Activated gamma-delta T cell treated with anti-CD3 and anti-CD28 coated beads, Interleukin-2, amount 50 U/mL, for 16 hours (primary cell): ENCODE measurements at places on chromosomes 7 and 10.

DNA sequence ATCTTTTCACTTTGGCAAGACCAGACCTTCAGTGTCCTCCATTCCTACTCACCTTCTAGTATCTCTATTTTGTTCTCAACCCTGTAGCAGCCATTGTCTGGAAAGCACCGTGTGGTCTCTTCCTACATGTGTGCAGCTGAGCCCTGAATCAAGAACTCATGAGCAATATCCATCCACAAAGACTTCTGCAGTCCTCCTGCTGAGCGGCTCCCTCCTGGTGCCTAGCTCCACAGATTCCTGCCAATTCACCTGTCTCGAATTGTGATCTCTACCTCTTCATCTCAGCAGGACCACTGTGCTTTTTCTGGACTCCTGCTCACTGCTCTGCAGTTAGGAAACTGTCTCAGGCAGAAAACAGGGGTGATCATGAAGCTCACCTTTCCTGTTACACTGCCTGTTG lies 118.8 kb downstream of the RELN start:
- no peak for DNase-seq

DNA sequence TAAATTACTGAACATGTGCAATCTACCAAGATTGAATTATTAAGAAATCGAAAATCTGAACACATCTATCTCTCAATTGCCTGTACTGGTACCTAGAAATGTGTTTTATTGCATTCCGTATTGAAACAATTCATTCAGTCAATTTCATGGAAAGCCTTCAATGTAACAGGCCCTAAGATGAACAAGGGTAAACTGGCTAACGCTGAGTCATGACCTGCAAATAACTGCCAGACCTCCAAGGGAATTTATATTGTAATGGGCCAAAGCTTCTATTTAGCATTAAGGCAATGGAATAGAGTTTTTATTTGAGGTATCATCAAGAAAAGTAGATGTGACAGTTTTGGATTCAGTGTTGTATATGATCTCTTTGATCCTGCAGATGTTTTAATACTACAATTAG lies 49.9 kb upstream of the CD36 start:
- DNase-seq, result no peak

- DNase-seq, result no peak
Observed at GRCh38 chr7:66500087-66500486, 128.6 kb upstream of the KCTD7 start.

- no peak for DNase-seq
Observed at GRCh38 chr7:137948083-137948844, 53.6 kb downstream of the CREB3L2 start.

GRCh38 chr7:141335164-141335563 lies 216.0 kb upstream of the AGK start:
- DNase-seq, result no peak

DNA sequence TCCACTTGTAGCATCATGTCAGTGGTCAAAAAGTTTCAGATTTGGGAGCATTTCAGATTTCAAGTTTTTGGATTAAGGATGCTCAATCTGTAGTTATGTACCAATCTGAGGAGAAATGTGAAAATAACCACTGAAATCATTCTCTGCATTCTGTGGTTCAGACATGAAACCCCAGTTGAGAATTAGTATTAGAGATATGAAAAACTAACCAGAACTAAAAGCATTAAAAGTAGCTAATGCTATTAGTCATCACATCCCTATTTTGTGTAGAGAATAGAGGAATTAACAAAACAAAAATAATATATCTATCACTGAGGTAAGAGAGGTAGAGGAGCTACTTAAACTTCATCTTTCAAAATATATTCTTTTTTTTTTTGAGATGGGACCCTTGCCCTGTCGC lies 28.0 kb downstream of the MICU1 start:
- no peak for DNase-seq

- DNase-seq, result no peak
Observed at GRCh38 chr7:99762680-99763327, 21.2 kb downstream of the CYP3A4 start.

DNA sequence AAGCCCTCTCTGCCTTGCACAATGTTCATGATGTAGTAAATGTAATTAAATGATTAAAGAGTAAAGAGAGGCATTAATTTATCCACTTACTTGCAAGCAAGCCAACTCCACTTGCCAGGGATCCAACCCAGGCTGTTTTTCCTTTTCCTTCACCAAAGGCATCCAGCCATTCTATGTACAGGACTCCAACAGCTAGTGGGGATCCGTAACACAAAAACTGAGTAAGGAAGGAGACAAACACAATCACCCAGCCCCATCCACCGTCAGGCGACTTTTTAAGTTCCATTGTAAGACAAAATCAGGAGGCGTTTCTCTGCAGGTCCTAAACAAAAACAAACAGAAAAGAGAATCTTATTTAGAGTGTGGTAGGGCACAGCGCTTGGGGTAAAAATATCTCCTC lies 25.6 kb downstream of the SLC16A9 start:
- DNase-seq, result no peak

GRCh38 chr7:111486472-111487142 lies 75.7 kb downstream of the IMMP2L start:
- DNase-seq, result no peak

- DNase-seq, result no peak
Observed at GRCh38 chr7:36381056-36381455, 8.6 kb upstream of the ANLN start.

DNA sequence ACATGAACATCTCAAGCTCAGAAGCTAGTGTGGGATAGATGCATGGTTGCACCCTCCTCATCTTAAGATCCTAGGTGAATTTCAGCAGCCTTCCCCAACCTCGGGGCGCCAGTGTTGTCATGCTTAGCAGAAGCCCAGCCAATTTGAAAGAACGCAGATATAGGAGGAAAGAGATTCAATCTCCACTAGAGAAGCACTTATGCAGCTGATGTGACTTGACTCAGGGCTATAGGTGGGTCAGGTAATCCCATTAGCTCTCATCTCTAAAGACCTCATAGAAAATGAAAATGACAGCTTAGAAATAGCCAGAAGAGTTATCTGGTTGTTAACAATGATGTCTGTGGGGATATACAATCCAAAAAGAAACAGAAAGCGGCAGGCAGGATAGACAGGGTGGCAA lies 310.5 kb downstream of the GPAM start:
- DNase-seq, result no peak

DNA sequence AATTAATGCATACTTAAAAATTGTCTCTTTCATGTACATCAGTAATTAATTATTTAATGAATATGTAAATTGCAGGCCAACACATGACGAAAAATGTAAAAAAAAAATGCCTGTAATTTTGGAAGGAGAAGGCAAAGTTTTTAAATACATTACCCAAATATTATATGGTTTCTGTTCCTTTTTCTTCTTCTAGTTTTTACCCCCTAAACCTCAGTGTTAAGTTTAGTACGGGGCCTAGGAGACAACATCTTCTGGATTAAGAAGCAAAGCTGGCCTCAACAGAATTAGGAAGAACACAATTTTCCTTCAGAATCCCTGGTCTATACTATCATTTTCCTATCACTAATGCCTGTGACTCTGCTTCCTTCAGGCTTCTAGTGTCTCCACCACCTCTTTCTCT lies 459.3 kb upstream of the NRP1 start:
- no peak for DNase-seq

DNA sequence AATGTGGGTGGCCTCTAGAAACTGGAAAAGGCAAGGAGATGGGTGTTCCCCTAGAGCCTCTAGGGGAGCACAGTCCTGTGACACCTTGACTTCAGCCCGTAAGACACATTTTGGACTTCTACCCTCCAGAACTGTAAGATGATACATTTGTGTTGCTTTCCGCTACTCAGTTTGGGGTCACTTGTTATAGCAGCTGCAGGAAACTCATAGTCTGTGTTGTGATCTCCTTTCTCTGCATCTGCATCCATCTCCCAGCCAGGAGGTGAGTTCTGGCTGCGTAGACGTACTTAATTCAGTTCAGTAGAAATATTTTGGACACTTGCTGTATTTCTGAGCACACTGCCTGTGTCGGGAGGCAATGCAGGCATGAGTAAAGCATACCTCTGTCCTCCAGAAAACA lies 29.3 kb upstream of the DMBT1 start:
- DNase-seq, result no peak

DNA sequence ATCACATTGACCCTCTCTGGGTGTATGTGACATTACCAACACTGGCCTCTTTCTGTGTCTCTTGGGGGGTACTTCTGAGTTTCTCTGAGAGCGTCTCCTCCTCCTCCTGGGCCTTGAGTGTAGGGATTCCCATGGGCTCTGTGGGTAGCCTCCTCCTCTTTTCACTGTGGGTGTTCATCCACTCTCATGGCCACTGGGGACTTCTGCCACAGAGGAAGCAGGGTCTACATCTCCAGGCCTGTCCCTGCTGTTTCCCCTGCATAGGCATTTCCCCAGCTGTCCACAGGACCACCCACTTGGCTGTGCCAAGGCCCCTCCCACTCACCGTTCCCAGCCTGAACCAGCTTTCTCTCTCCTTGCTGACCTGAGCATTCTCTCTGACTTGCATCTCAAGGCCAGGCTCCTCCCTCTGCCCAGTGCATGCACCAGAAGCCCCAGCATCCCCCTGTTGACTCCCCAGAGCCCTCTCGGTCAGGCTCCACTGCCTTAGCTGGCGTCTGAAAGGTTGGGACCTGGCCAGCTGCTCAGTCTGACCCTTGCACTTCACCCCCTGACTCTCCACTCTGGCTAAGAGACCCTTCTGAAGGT lies 487.6 kb downstream of the GLRX3 start:
- DNase-seq, result no peak

- DNase-seq, result no peak
Observed at GRCh38 chr7:123096434-123096833, 100.9 kb upstream of the TAS2R16 start.

DNA sequence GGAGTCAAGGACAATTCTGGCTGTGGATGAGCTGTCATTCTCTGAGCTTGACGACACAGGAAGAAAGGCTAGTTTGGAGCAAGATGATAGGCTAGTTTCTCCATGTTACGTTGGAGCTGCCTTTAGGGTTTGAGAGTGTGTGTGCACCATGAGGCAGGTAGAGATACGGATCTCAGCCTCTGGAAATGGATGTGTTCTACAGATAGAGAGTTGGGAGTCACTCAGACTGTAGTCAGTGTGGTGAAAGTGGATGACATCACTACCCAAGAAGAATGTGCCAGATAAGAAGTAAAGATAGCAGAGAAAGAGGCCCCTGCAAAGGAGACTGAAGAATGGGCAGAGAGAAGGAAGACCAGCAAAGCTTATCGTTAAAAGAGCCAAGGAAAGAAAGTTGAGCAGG lies 42.4 kb downstream of the PNLIPRP3 start:
- DNase-seq, result no peak

DNA sequence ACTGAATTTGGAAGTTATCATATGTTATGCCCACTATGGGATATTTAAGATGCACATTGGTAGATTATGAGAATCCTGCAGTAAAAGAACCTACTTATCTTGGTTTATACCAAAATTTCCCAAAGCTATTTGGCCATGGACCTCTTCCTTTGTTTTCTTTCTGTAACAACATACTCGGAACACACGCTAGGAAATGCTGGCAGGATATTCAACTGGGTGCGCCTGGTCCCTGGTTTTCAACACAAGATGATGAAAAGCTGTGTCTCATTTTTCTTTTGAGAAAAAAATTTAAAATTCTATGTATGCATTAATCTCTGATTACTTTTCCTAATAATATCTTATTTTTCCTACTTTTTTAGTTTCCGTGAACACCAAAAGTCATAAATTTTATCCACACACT lies 128.5 kb upstream of the NRP1 start:
- no peak for DNase-seq

GRCh38 chr10:131753336-131753735 lies 147.5 kb upstream of the PPP2R2D start:
- no peak for DNase-seq

- no peak for DNase-seq
Observed at GRCh38 chr10:12803776-12804175, 197.7 kb downstream of the CCDC3 start.

- no peak for DNase-seq
Observed at GRCh38 chr7:7214398-7215347, 32.3 kb downstream of the C1GALT1 start.

- DNase-seq, result peak; percentile 50
Observed at GRCh38 chr10:62632071-62632809, 172.3 kb upstream of the ADO start.

DNA sequence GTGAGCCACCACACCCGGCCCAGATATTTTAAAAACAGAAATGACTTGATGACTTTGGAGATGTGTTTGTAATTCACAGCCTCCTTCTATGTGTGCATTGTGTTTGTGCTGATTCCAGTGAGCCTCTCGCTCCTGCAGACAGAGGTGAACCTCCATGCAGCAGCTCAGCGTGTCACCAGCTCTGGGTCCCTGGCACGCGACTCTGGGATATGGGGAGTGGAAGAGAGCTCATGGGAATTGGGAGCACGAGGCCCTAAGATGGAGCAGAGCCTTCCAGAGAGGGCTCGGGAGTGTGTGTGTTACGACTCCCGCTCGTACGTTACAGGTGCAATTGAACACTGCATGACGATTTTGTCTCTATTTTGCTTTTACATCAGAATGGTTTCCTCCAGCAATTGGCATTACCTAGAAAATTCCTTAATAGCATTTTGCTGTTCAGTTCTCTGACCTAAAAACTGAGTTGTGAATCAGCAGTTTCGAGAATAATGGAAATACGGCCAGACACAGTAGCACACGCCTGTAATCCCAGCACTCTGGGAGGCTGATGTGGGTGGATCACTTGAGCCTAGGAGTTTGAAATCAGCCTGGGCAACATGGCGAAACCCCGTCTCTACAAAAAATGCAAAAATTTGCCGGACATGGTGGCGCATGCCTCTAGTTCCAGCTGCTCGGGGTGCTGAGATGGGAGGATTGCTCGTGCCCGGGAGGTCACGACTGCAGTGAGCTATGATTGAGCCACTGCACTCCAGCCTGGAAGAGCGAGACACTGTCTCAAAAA lies 204.6 kb downstream of the CUX1 start:
- DNase-seq, result no peak

- DNase-seq, result no peak
Observed at GRCh38 chr10:102153093-102153620, 968 bp downstream of the NOLC1 start.

DNA sequence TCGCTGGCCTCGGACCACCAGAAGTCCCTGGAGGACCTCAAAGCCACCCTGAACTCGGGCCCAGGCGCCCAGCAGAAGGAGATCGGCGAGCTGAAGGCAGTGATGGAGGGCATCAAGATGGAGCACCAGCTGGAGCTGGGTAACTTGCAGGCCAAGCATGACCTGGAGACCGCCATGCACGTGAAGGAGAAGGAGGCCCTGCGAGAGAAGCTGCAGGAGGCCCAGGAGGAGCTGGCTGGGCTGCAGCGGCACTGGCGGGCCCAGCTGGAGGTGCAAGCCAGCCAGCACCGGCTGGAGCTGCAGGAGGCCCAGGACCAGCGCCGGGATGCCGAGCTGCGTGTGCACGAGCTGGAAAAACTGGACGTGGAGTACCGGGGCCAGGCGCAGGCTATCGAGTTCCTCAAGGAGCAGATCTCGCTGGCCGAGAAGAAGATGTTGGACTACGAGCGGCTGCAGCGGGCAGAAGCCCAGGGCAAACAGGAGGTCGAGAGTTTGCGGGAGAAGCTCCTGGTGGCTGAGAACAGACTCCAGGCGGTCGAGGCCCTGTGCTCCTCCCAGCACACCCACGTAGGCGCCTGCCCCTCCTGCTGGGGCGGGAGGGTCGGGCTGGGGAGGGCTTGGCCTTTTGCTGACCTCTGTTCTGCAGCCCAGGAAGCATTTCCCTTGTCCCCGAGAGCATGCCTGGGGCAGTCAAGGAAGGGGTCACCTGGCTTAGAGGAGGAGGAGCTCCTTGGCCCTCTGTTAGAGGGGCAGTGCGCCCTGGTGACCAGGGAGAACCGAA lies 77.3 kb upstream of the GTF2IRD1 start:
- no peak for DNase-seq
